CD4-positive, CD25-positive, alpha-beta regulatory T cell (primary cell): ENCODE measurements at places on chromosomes 11 and 22. TPM values are rescaled to one million over a fixed set of nuclear protein-coding genes. Genes with fewer than 3 reads are reported as not detected.

AHNAK gene
- polyA plus RNA-seq: 59.3 TPM

RAB39A gene
- not detected for polyA plus RNA-seq

TIMP3 gene
- polyA plus RNA-seq: not detected

- DNase-seq: no peak
Observed at GRCh38 chr11:105377870-105378269, 232.0 kb upstream of the GRIA4 start.

DNA sequence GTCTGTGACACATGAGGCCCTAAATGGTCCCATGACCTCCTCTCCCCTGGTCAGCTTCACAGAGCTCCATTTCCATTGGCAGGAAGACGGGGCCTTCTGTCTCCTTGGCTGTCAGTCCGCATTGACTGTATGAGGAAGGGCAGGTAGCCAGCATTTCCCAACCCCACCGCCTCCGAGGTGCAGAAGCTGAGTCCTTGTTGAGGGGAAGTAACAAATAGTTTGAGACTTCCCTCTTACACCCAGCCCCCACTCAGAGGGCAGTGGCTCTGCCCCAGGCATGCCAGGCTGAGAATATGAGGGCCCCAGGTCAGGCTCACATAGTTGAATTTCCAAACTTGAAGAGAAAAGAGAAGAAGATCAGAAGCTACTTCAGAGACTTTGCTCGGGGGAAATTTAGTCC, 611.1 kb downstream of the BRD1 start:
- no peak for DNase-seq

- no peak for DNase-seq
Observed at GRCh38 chr22:23815541-23816155, 23.2 kb downstream of the DERL3 start.

DNA sequence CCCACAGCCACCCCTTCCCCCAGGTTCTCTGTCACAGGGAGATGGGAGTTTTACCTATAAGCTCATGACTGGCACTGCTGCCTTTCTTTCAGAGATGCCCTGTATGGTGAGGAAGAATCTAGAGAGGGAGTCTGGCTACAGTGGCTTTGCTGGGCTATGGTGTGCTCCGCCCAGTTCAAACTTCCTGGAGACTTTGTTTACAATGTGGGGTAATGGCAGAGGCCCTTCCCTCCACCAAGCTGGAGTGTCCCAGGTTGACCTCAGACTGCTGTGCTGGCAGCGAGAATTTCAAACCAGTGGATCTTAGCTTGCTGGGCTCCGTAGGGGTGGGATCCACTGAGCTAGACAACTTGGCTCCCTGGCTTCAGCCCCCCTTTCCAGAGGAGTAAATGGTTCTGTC, 143.5 kb downstream of the MSANTD4 start:
- no peak for DNase-seq

DNA sequence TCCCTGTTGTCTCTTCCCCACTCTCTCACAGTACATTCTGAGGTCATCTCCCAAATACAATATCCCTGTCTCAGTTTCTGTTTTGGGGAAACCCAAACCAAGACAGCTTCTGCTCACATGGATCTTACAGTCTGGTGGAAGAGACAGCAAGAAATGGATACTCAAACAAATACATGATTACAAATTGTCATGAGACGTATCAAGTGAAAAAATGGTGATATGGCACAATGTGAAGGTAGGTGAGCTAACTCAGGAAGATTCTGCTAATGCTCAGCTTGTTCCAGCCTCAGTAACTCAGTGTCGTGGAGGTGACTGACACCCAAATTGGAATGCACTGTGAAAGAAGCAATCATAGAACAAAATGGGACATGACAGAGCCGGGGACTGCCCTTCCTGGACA, 68.3 kb downstream of the CHST1 start:
- DNase-seq: no peak

- DNase-seq: no peak
Observed at GRCh38 chr22:20428496-20429253, 8.9 kb downstream of the SCARF2 start.

ARVCF gene
- 0.52 TPM for polyA plus RNA-seq

MRGPRD gene
- not detected for polyA plus RNA-seq

DNA sequence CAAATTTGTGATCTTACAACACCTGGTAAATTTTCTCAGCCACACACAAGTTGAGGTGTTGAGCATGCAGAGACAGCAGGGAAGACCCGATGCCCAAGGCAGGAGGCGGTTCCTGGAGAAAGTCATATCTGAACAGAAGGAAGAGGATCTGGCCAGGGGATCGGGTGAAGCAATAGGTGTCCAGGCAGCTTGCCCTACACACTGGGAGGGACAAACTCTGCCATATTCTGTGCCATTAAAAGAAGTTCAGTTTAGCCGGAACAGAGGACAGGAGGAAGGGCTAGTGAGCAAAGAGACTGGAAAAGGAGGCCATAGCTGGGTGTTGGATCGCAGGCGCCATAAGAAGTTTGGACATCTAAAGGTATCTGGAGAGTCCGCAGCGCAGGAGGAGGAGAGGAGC, 76.5 kb downstream of the TMPRSS5 start:
- no peak for DNase-seq

SOX10 gene
- polyA plus RNA-seq: not detected

OR8A1 gene
- not detected for polyA plus RNA-seq

GRCh38 chr11:73394416-73395296, 18.5 kb downstream of the RELT start:
- no peak for DNase-seq

GRCh38 chr11:88017666-88018065, 157.6 kb downstream of the RAB38 start:
- DNase-seq: no peak

GRCh38 chr22:40463683-40464082, 93.3 kb downstream of the SGSM3 start:
- peak; percentile 23 for DNase-seq

DNA sequence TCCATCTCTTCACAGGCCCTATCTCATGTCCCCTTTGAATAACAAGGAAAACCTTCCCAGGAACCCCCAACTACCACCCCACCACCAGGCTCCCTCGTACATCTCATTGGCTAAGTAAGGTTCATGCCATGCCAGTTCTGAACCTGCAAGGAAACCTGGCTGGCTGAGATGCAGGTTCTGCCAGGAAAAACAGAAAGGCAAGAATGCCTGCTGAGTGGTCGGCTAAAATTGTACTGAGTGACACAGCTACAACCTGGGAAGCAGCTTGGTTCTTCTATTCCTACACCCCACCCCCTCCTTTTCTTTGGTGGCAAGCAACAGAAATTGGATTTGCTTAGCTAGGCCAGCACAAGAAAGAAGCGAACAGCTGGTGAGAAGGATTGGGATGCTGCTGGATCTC, 36.1 kb upstream of the TSPAN18 start:
- DNase-seq: no peak

- DNase-seq: no peak
Observed at GRCh38 chr11:13140028-13140870, 131.1 kb downstream of the RASSF10 start.

RASSF10 gene
- polyA plus RNA-seq: not detected

GRCh38 chr11:63277345-63277943, 34.0 kb upstream of the SLC22A25 start:
- DNase-seq: no peak

GRCh38 chr11:17098658-17099057, 21.2 kb upstream of the RPS13 start:
- no peak for DNase-seq

DNA sequence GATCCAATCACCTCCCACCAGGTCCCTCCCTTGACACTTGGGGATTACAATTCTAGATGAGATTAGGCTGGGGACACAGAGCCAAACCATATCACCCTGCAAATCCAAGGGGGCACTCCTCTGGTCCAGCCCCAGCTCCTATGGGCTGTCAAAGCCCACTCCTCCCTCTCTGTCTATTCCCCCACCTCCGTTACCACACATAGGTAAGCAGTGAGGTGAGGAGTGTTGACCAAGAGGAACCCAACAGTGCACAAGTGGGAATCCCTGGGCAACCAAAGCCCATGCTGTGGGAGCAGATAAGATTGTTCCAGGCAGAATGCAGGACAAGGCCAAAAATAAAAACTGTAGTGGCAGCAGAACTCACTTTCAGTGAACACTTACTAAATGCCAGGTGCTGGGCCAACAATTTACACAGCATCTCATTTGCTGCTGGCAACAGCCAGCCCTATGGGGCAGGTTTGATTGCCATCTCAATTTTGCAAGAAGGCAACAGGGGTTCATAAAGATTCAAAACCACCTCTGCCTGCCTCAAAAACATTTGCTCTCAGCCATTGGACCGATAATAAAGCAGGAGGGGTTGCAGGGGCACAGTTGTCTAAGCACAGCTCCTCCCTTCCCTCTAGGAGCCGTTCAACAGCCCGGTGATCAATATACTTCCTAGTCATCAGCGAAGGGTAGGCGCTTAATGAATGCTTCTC, 8.9 kb downstream of the SDF2L1 start:
- DNase-seq: no peak

- DNase-seq: peak; percentile 61
Observed at GRCh38 chr11:11620921-11621572, 758 bp downstream of the GALNT18 start.

- DNase-seq: no peak
Observed at GRCh38 chr11:11141065-11141464, 212.0 kb downstream of the CSNK2A3 start.

- DNase-seq: no peak
Observed at GRCh38 chr22:26889802-26890201, 232.4 kb downstream of the MIAT start.

- peak; percentile 57 for DNase-seq
Observed at GRCh38 chr22:41526830-41527799, 17.2 kb downstream of the POLR3H start.

CDK2AP2 gene
- polyA plus RNA-seq: 134 TPM

- DNase-seq: no peak
Observed at GRCh38 chr22:37065961-37066360, 14.4 kb downstream of the KCTD17 start.

- DNase-seq: no peak
Observed at GRCh38 chr11:66189031-66189745, 79.3 kb upstream of the RAB1B start.

DNA sequence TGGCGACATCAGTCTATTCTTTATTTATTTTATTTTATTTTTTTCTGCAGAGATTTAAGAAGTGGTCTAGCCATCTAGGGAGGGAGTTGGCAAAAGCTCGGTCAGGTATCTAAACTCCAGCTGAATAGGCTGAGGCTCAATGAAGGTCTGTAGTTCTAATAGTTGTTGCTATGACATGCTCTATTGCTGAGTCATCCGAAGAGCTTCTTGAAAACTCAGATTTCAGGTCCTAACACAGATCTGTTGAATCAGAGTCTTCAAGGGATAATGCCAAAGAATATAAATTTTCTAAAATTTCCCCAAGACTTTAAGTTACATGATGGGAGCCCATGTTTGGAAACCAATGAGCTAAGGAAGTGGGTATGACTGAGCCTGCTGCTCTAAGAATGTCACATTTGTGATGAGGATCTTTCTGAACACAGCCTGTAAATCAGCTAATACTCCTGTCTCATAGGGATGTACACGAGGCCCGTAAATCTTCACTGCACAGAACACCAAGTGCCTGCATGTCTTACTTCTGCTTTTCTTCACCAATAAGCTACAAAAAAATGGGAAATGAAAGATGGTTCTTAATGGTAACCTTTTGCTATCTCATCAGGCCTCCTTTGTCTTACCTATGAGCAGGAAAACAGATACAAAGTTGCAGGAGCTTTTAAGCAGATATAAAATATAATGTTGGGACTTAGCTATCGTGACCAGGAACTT, 901.4 kb upstream of the API5 start:
- no peak for DNase-seq

- DNase-seq: no peak
Observed at GRCh38 chr11:1729692-1730011, 20.7 kb downstream of the IFITM10 start.

C11orf42 gene
- polyA plus RNA-seq: not detected

DNA sequence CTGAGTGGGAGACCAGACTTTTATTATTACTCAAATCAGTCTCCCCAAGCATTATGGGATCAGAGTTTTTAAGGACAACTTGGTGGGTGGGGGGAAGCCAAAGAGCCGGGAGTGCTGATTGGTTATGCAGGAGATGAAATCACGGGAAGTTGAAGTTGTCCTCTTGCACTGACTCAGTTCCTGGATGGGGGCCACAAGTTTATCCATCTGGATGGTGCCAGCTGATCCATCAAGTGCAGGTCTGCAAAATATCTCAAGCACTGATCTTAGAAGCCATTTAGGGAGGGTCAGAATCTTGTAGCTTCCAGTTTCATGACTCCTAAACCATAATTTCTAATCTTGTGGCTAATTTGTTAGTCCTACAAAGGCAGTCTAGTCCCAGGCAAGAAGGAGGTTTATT, 53.5 kb upstream of the LMO1 start:
- DNase-seq: no peak

DNA sequence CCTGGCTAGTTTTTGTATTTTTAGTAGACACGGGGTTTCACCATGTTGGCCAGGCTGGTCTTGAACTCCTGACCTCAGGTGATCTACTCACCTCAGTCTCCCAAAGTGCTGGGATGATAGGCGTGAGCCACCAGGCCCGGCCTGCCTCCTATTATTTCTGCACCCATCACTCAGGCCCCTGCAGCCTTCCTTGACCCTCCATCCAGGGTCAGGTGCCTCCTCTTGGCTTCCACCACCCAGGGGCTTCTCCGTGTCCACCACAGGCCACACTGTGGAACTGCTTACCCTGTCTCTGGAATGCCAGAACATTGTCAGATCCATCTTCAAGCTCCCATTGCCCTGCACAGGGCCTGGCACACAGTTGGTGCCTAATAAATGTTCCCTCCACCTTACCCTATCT, 75.4 kb upstream of the RTL6 start:
- no peak for DNase-seq

DNA sequence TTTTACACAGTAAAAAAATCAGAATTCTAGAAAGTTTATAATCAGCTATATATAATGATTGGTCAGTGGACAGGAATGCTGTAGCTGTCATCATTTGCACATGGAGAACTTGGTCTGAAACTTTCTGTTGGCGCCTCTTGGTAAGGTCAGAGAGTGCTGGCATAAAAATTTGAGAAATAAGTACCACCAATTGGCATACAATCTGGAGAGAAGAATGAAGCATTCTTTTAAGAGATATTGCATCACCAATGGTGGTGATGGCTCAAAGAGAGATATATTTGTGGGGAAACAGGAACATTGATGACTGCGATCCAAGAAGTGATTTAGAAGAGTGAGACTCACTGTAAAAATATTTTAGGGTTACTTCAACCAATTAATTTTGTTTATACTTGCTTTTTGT, 19.8 kb upstream of the OOSP1 start:
- no peak for DNase-seq

- DNase-seq: no peak
Observed at GRCh38 chr11:58392746-58393145, 13.9 kb downstream of the OR5B3 start.

FSHB gene
- polyA plus RNA-seq: not detected

GRCh38 chr11:85699957-85700741, 14.2 kb upstream of the CCDC89 start:
- no peak for DNase-seq

CEP126 gene
- polyA plus RNA-seq: 0.13 TPM

GRCh38 chr22:24153353-24153752, 27.9 kb upstream of the SUSD2 start:
- DNase-seq: peak; percentile 13

DNA sequence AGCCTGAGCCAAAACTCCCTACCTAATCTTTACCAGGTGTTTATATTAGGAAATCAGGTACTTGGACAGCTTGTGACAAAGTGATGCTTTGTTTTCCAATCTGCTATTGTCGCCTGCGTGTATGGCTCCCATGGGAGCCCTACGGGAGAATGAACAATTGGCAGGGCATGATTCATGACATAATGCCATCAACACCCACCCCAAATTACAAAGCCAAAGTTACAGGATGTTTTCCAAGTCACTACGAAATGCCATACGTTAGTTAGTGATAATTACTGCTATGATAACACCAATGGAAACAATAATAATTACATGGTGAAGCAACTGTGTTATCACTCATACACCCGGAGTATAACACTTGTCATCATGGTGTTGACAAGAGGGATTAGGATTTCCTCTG, 226.4 kb downstream of the FAM181B start:
- no peak for DNase-seq
